ENCODE measurements at places on chromosomes 12 and 14.

DNA sequence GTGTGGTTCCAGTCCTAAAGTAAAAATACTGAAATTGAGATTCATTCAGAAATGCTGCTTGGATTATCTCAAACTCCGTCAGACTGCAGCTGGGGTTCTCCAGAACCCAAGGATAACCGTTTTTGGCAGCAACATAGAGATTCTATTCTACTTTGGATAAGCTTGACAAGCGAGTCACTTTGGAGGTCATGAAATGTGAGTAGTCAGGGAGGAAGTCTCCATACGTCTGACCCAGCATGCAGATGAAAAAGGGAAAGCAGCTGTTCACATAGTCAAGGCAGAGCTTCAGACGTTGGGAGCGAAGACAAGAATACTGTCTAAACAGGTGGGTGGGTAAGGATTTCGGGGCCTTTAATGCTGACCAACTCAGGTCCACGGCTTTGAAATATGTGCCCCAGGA, 14.9 kb upstream of the HSP90B1 start:
- DNase-seq: no peak

- peak; percentile 98 for DNase-seq
Measured at GRCh38 chr14:31026450-31027235, 464 bp upstream of the STRN3 start.

GRCh38 chr12:31531893-31532292, 59.0 kb downstream of the DENND5B start:
- DNase-seq: no peak

DNA sequence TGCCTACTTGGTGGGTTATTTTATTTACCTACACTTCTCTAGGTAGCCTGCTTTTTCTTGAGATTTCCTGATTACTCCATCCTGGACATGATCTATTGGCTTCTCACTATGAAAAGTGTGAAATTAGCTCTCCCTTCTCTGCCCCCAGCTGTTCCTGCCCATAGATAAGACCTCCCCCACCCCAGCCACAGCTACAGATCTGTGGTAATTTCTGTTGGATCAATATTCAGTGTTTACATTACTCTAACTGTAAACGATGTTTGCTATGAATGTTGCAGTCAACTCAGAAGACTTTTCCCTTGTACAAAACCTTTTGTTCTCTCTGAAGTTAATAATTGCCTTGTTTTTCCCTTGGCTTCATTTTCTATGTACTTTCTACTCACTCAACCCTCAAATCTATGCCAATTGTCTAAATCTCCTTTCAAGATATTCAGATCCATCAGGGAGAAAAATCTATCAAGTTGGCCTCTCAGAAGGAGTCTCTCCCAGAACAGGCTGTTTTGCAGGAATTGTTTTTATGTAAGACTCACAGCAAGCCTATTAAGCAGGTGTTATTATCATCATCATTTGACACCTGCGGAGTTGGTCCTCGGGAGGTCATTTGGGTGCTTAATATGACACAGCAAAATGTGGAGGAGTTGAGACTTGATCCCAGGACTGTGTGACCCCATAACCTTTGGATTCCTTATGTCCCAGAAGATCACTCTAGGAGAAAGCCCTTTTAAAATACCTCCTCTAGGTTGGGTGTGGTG, 227.4 kb downstream of the SUDS3 start:
- DNase-seq: no peak

- no peak for DNase-seq
Measured at GRCh38 chr12:21539797-21540196, 13.7 kb downstream of the SPX start.

- peak; percentile 43 for DNase-seq
Measured at GRCh38 chr12:89693639-89694202, 14.9 kb downstream of the ATP2B1 start.

- no peak for DNase-seq
Measured at GRCh38 chr14:69808919-69809808, 12.1 kb upstream of the SLC10A1 start.

- peak; percentile 58 for DNase-seq
Measured at GRCh38 chr12:2154050-2154449, 101.3 kb downstream of the CACNA1C start.

GRCh38 chr14:98953551-98954348, 318.2 kb downstream of the BCL11B start:
- no peak for DNase-seq

- DNase-seq: no peak
Measured at GRCh38 chr14:73162251-73162650, 25.9 kb downstream of the PSEN1 start.

DNA sequence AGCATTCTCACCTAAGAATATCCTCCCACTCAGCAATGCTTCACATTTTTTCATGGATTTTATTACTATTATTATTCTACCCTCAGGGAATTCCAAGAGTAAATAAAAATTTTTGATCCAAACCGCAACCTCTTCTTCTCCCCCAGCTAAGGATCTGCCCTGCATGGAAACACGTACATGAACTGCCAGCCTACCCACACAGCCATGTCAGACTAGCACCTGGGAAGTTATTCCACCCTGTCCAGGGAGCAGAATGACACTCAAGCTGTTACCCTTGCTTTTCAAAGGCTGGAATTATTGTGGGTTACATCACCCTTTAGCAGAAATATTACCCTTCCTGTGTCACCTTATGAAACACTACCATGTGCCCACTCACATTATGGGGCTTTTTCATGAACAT, 227.3 kb upstream of the USP15 start:
- DNase-seq: no peak

GRCh38 chr14:23406725-23407355, 1.2 kb downstream of the MYH6 start:
- DNase-seq: no peak

DNA sequence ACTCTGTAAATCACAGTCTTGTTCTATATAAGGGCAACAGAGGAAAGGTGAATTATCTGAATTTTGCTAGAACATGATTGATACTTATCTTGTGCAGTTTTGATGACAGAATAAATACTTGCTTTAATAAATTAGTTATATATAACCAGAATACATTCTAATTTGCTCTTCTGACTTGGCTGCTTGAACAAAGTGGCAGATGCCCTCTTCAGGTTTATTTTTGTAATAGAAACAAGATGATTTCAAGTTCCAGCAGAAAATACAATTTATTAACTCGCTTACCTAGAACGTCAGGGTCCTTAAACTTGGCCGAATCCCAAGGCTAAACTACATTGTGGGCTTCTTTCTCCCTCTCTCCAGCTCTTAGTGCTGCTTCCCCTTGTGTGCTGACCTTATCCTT, 57.6 kb upstream of the SSTR1 start:
- DNase-seq: no peak

GRCh38 chr14:36671149-36671548, 9.5 kb downstream of the PAX9 start:
- DNase-seq: no peak

GRCh38 chr12:122687086-122687485, 16.1 kb downstream of the HCAR2 start:
- no peak for DNase-seq

DNA sequence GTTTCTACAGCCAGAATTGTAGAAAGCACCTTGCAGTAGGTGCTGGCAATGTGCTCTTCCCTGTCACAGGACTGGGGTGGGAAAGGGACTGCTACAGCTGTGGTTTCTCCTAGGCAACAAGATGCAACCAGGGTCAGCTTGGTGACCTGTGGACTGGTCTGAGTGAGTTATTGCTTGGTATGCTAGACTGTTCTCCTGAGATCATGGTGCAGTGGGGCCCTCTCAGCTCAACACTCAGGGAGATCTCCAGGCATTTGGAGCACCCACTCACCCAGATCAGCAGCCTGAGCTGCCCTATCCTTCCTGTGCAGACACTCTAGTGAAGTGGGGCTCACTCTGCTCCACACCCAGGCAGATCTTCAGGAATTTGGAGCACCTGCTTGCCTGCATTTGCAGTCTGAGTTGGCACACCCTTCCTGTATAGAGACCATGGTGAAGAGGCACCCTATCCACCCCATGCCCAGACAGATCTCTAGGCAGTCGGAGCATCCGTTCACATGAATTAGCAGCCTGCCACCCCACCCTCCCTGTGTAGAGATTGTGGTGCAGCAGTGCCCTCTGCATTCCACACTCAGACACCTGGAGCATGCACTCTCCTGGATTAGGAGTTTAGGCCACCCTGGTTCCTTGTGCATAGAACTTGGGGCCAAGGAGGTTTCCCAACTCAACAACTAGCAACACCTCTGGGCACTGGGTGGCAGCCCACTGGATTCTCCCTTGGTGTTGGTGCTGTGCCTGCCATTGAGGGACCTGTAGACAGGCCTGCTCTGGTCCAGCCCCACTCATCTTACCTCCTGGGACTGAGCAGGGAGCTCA, 3.8 kb upstream of the FAM186B start:
- DNase-seq: no peak

DNA sequence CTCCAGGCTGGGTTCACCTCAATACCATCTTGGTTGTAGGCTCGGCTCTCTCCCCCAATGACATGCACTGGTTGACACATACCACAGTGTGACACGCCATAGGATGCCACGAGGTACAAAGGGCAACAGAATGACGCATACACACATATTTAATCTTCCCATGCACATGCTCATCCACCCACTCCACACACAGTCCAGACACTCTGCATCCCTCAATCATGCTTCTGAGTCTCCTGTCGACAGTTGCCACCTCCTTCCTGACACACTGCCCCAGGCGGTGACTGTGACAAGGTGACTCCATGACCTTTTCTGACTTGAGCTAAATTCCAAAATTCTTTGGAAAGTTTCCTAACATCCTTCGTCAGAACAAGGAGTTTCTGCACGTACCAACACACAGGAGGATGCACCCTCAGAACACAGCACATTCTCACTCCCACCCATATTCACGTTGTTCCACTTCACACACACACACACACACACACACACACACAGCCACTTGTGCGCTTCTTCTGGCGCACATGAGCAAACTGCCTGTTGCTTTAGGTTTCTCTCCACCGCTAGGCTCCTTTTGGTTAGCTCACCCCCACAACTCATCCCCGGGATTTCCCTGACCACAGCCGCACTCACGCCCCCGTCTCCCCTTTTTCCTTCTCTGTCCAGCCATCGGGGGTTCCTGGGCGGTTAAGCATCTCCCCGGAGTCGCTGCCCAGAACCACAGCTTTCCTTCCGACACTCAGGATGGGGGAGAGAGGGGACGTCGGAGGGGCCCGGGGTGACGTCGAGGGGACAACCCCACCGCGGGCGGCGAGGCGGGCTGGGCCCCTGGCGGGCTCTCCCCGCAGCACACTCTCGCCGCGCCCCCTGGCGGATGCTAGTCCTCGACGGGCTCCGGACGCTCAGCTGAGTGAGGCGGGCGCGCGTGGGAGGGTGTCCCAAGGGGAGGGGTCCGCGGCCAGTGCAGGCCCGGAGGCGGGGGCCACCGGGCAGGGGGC, 536 bp upstream of the WNT1 start:
- DNase-seq: no peak

DNA sequence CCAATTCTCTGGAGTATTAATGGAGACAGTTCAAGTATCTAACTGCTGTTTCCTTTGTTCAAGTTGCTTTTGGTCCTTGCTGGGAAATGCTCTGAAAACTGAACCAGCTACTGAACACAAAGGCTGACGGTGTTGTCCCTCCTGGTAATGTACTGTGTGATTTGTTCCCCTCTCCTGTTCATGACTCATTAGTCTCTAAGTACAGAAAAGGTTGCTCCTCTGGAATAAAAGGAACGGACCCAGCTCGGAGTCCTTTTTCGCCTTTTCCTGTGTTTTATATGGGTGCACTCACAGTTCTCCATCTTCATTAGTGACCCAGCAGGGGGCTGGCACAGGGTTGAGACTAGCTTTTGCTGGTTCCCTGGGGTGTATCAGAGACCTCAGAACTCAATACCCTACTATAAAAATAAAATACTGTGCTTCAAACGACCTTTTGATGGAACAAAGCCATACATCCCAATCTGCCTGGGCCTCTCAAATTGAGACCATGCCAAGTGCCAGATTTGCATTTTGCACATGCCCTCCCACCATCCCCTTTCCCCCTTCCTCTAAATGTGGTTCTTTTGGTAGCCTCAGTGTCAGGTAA, 269.7 kb downstream of the RAD51B start:
- no peak for DNase-seq

- DNase-seq: no peak
Measured at GRCh38 chr14:62921466-62921865, 123.8 kb downstream of the KCNH5 start.

DNA sequence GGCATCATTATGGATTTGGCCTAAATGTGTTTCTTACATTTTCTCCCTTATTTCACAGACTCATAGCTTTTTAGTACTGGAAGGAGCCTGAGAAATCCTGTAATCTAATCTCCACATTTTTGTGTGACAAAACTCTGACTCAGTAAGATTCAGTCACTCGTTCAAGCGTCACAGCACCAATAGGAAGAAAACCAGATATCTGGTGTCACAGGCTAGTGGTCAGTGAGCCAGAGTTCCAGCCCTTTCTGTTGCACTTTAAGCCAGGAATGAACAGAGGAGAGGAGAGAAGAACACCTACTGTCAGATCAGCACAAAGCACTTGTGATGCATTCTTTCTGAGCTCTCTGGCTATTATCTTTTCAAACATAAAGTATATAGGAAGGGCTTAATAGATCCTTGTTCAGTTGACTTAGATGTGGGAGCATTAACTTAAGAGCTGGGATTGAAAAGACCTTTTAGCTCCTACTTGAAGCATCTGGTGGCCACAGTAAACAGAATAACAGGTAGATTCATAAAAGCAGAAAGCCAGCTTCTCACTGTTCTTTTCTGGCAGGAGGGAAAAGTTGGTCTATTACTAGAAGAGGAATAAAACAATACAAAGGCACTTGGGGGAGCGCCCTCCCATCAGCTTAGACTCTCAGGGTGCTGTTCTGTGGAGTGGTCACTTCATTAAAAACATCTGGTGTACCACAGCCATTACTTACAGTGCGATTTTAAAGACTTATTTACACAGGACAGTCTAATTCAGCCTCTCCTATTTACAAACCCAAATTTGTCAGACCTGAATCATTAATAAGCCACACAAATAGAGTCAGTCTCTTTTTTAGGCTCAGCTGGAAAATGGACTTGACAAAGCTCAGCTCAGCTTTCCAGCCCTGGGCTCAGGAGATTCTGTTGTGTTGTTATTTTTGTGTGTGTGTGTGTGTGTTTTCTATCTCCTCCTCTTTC, 12.2 kb upstream of the NID2 start:
- DNase-seq: peak; percentile 94

DNA sequence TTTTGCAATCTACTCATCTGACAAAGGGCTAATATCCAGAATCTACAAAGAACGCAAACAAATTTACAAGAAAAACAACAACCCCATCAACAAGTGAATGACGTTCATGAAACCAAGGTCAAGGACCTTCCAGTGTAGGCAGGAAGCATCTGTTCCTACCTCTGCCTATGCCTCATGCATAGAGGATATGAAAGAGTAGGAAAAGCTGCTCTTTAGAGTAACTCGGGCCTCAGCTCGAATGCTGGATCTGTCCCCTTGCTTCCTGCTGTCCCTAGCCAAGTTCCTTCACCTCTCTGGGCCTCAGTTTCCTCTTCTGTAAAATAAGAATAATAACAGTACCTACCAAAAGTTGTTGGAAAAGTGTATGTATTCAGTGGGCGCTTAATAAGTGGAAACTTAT, 65.0 kb downstream of the FOXN4 start:
- no peak for DNase-seq

DNA sequence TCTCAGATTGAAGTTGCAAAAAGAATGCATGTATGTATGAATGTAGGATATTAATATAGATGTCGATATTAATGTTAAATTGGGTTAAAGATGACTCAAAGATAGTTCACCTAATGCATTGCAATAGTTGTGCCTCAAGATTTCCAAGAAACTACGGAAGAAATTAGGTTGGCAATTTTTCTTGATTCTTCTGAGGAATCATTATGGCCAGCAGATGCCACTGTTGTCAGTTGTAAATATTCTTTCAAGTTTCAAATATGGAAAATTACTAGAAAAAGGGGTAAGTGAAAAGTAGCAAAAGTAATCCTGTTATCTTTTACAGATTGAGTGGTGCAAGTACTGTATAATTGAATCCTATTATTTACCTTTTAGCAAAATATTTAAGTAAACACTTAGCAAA, 202.1 kb downstream of the ADAMTS20 start:
- peak; percentile 20 for DNase-seq
